ENCODE measurements at places on chromosomes 5 and 9. TPM values are rescaled to one million over a fixed set of nuclear protein-coding genes. Genes with fewer than 3 reads are reported as not detected.

Gene WDR70
- 25.0 TPM for total RNA-seq

Gene NUP214
- total RNA-seq: 6.5 TPM

Gene CDC20B
- total RNA-seq: under 0.01 TPM

Gene ENTREP1
- 11.1 TPM for total RNA-seq

Gene ZFP37
- 0.99 TPM for total RNA-seq

Gene TAL2
- total RNA-seq: not detected

Gene SCGB3A1
- 0.60 TPM for total RNA-seq

Gene NFIB
- 164 TPM for total RNA-seq

Gene NUTM2G
- total RNA-seq: not detected

Gene EGFLAM
- 0.20 TPM for total RNA-seq

Gene FOXD4
- total RNA-seq: 0.20 TPM

Gene NOXA1
- total RNA-seq: 0.87 TPM

Gene GABRA1
- not detected for total RNA-seq

Gene PCDHGA9
- 0.87 TPM for total RNA-seq

Gene MPDZ
- 55.8 TPM for total RNA-seq

Measured in lung microvascular endothelial cell (primary cell).